ENCODE measurements at places on chromosomes 12 and 14.

DNA sequence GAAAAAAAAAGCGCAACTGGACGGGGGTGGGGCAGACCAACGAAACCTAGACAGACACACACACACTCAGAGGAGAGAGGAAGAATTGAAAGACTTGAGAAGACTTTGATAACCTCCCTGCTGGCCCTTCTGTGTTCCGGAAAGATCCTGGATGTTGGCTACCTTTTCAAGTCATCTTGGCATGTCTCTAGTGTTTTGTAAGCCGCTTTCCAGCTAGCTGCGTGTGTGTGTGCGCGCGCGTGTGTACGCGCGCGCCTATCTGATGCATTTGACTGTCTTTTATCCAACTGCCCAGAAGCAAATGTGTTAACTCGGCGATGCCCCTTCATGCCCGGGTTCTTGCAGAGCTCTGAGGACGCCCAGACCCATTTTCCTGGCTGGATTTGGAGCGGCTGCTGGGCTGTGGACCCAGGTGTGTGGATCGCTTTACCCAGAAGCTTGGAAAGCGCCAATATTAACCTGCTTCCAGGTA is 664 bp downstream of the LRFN5 start:
- peak; percentile 58 for DNase-seq

- DNase-seq = no peak
Observed at GRCh38 chr14:79175671-79176070, 1005.5 kb downstream of the NRXN3 start.

GRCh38 chr14:23787436-23787835 is 151.3 kb downstream of the DHRS2 start:
- DNase-seq = no peak

DNA sequence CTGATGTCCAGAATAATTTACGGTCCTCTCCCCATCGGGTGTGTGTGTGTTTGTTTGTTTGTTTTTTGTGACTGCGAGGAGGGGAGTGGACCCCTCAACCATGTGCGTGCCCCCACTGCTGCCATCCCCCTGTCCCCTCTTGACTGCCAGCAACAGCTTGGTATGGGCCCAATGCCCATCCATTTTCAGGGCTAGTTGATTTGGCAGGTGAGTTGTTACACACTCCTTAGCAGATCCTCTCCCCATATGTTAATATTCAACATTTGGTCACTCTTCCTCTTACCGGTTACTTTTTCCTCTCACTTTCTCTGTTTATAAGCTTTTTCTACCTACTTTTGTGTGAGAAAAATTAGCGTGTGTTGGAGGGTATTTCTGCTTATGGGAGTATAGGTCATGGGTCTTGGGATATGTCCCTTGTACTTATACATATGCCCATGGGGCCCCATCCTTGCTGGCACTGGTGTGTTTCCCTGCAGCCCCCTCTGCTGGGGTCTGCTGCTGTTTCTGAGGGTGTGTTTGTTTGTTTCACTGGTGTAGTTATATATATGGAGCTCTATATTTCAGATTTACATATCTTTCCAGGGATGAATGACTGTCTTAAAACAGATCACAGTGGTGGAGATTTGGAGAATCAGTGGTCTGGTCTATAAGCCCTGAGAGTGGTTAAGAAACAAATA is 33.8 kb downstream of the ZFHX2 start:
- DNase-seq = no peak

DNA sequence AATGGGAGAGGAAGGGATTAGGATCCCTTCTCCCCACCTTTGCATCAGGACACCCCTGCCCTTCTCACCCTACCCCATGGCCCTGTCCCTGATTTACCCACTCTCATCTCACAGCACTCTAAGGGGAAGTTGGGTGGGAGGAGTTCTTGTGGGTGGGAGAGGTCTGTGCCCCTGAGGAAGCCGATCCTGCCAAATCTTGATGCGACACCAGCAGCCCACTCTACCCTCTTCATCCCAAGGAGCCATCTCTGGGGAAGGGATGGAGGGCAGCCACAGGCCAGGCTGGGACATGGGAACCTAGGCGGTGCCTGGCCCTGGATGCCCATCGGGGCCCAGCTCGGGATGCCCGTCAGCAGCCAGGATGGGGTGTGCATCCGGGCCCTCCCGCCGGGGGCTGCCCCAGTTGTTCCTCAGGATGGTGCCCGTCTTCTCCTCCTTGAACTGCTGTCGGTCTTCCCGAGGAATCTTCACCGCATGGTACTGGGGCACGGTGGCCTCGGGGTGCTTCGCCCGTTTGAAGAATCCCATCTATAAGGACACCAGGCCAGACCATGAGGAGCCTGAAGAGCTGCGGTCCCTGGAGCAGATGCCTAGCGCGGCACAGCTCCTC is 22.8 kb downstream of the ITGA7 start:
- no peak for DNase-seq

GRCh38 chr14:104865081-104865630 is at the start of gene CEP170B:
Gene CEP170B (plus strand): TSS chr14:104865268. CDS start chr14:104868451, 3,183 bp downstream.
- DNase-seq = no peak

DNA sequence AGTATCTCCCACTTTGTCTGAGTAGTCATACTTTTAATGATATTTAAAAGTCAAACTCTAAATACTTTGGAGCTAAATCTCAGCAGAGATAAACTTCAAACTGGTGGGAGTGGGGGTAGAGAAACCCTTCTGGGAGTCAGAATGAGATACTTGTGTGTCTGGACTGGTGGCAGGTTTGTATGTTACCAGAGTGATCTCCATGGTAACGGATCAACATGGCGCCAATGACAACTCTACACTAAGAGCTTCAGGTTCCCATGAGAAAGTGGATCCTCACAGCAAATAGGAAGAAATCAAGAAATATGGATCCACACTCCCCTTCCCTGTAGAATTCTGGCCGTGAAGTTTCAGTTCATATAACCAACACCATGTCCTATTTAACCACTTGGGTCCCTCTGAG is 121.9 kb downstream of the ETV6 start:
- no peak for DNase-seq

Data from NCI-H524 (cell line).